ENCODE measurements at places on chromosomes 12 and 14.

GRCh38 chr12:86143162-86143561 is 113.0 kb downstream of the MGAT4C start:
- DNase-seq = no peak

GRCh38 chr14:58671436-58671835 is 33.7 kb downstream of the DACT1 start:
- no peak for DNase-seq

DNA sequence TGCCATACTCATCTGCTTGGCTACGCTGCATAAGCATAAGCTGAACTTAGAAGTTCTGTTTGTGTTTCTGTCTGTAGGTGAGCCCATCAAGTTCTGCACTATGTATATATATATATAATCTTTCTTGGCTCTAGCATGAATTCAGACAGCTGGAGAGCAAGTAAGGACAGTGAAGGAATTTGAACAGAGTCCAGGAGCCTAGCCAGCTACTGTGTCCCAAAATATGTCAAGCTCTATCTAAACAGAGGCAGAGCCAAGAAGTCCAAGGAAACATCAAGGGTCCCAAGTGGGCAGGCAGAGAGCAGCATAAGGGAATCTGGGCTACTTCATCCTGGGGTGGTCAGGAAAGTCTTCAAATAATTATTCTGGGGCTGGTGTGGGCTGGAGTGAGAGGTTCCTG is 118.5 kb upstream of the NPAS3 start:
- DNase-seq = no peak

DNA sequence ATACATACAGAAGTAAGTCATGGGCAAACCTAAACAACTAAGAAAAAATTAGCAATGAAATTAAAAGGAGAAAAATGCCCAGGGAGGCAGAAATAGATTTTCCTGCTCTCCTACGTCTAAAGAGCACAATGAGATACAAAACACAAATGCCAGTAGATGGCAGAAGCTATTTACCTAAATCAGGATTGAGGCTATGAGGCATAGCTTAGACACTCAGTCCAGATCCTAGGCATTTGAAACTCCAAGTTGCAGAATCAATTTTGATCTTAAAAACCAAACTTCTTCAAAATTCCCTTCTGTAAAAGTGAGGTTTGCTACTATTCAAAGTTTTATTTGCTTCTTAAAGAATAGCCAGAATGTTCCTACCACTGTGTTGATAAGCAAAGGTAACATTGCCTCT is 368.6 kb downstream of the DAD1 start:
- DNase-seq = no peak

DNA sequence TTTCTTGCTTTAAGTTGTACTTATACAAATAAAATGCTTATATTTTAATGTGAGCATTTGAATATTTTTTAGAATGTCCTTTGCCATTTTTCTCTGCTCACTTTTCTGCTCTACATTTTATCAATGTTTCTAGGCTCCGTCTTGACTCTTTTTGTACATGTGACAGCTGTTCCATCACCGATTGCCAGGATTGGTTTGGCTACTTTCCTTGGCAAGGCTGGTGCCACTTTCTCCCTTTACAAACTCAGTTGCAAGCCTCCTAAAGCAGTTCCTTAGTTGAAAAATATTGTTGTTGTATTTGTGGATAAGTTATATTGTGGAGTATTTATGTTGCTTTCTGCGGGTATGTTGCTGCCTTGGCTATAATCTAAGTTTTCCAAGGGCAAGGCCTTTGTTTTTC is 63.4 kb downstream of the DACT1 start:
- no peak for DNase-seq

- peak; percentile 38 for DNase-seq
Measured at GRCh38 chr12:55060470-55060869, 40.7 kb downstream of the NEUROD4 start.

DNA sequence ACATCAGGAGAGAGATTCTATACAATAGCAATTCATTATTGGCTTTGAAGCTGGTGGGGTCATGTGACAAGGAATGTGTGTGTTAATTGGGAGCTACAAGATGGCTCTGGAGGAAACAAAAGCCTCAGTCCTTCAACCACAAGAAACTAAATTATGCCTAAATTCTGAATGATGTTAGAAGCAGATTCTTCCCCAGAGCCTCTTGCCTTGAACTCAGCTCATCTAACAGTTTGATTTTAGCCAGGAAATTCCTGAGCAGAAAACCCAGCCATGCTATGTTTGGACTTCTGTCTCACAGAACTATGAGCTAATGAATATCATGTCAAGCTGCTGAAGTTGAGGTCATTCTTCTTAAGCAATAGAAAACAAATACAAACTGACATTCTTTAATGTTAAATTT is 274.7 kb downstream of the SLC6A15 start:
- no peak for DNase-seq

- no peak for DNase-seq
Measured at GRCh38 chr14:36665887-36666415, 4.3 kb downstream of the PAX9 start.

DNA sequence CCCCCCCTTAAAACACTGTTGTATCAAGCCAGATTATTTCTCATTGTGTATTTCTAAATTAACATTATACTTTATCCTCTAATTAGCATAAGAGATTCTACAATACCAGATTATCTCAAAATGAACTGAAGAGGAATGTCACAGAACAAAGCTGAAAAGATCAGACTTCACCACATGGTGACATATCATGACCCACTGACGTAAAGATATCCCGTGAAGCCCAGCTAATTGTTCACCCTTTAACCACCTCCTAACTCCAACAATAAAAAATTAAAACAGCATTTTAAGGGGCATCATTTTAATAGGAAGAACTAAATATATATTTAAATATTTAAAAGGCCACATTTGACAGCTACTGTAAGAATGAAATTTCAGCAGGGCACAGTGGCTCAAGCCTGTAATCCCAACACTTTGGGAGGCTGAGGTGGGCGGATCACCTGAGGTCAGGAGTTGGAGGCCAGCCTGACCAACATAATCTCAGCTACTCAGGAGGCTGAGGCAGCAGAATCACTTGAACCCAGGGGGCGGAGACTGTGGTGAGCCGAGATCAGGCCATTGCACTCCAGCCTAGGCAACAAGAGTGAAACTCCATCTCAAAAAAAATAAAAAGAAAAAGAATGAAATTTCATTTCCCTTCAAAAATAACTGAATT is 29.0 kb downstream of the CDK17 start:
- DNase-seq = no peak

DNA sequence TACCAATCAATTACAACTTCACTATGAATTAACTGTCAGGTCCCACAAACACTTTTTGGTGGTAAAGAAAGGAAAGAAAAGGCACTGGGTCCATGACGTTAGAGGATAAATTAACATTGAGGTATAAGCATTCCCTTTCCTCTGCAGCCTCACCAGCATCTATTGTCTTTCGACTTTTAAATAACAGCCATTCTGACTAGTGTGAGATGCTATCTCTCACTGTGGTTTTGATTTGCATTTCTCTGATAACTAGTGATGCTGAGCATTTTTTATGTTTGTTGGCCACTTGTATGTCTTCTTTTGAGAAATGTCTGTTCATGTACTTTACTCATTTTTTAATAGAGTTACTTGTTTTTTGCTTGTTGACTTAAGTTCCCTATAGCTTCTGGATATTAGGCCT is 9.4 kb downstream of the ANKS1B start:
- no peak for DNase-seq

- no peak for DNase-seq
Measured at GRCh38 chr12:52682938-52683574, 2.8 kb upstream of the KRT1 start.

DNA sequence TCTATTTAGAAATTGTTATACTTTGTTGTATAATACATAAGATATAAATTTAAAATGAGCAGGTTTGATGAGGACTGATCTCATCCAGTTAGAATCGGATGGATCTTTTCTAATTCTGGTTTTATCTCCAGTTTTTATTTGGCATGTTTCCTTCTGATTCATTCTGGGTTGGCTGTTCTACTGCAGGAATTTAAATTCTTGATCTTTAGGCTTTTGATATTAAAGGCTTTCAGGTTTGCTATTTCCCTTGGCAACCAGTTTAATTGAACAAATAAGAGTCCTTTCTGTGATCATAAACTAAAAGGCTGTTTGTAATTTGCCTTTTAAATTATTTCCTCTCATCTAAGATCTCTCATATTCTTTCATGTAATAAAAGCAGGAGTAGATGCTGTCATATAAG is 83.4 kb downstream of the PDE6H start:
- DNase-seq = no peak

DNA sequence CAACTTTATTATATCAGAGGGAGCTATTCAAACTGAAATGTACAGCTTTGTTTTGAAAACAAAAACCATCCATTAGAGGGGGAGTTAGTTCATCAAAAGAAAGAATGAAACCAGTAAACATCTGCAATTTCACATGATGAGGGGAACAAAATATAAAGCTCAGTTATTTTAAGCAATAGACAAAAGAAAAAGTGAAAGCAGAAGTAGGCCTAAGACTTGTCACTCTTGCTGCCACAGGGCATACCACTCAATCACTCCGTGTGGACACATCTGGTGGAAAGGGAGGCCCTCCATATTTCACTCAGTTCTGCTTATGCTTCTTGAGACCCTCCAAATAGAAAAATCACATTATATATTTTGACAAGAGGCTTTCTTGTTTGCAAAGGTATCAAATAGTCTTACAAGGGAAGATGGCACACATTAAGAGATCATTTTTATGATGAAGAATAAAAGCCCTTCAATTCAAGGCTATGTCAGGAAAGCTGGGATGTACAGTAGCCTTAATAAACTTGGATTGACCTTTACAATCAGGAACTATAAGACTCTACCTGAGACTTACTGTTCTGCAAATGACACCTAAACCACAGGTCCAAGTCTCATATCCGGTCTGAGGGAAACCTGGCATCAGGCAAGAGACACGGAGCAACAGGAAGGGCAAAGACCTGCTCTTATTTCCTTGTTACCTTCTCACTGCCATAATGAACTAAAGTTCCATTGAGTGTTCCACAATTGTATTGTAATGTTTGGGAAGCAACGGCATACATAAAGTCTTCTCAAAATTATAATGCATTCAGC is 222.5 kb upstream of the GRIP1 start:
- DNase-seq = no peak

- DNase-seq = no peak
Measured at GRCh38 chr14:35122696-35123387, 490 bp downstream of the PRORP start.

GRCh38 chr14:40850191-40850590 is 756.5 kb upstream of the LRFN5 start:
- no peak for DNase-seq

GRCh38 chr12:1102791-1103450 is 111.9 kb downstream of the ERC1 start:
- no peak for DNase-seq

DNA sequence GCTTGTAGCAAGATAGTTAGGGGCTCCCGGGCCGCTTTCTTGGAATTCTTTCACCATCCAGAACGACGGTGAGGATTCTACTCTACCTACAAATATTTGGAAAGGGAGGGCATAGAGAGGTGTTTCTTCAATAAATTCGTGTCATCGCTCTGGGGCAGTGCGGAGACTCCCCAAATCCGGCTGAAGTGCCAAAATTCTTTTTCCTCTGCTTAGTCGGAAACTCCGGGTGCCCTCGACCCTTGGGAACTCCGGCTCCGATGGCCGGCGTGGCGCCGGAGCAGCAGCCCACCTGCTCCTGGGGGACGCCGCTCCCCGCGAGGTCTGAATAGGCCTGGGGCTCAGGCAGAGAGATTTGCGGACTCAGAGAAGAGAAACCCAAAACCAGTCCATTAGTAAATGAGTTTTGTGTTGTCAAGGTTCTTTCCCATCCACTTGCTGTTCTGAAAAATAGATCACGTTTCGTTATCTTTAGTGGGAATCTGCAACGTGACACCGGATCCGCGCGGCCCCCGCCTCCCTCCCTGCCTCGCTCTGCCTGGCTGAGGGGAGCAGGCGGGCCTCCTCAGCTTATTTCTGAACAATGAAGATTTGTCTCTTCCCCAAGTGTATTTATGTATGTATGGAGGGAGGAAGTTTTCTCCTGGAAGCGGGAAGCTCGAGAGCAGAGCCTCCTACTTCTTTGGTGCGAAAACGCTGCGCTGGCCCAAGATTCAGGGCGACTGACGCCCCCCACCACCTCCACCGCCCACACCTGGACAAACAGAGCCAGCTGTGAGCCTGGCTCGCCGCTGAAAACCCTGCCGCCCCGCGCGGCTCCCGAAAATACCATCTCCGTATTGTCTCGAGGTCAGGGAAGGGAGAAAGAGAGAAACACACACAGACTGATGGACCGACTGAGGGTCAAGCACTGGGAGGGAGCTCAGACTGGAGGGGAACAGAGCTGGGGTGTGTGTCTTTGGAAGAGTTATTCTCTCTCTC is 3.7 kb upstream of the SIX1 start:
- DNase-seq = no peak

- no peak for DNase-seq
Measured at GRCh38 chr12:47100160-47100559, 20.4 kb upstream of the AMIGO2 start.

- peak; percentile 64 for DNase-seq
Measured at GRCh38 chr14:89429199-89430181, 12.5 kb upstream of the FOXN3 start.

GRCh38 chr12:28258998-28259397 is 68.7 kb downstream of the CCDC91 start:
- no peak for DNase-seq

GRCh38 chr14:88563845-88564244 is 1.0 kb downstream of the ZC3H14 start:
- DNase-seq = no peak

GRCh38 chr12:13973996-13974395 is 7.4 kb downstream of the GRIN2B start:
- DNase-seq = no peak

DNA sequence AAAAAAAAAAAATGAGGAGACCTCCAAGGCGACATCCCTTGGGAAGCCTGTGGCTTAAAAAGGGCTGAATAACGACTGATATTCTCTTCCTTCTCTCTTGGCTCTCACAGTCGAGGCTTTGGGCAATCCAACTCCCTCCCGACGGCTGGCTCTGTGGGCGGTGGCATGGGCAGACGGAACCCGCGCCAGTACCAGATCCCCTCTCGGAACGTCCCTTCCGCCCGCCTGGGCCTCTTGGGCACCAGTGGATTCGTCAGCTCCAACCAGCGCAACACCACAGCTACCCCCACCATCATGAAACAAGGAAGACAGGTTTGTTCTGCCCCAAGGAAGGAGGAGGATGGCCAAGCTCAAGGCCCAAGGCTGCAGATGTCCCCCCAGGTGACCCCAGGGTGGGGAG is 127.8 kb downstream of the GCH1 start:
- DNase-seq = no peak

GRCh38 chr12:122318607-122319605 is 52.6 kb upstream of the VPS33A start:
- no peak for DNase-seq

Data from activated naive CD8-positive, alpha-beta T cell treated with anti-CD3 and anti-CD28 coated beads for 36 hours (primary cell).